RPMI7951 (cell line): ENCODE measurements at places on chromosomes 13 and 19.

GRCh38 chr19:15159251-15159650 lies 41.5 kb downstream of the NOTCH3 start:
- DNase-seq: peak; percentile 45

- DNase-seq: no peak
Measured at GRCh38 chr19:51125421-51126075, 842 bp downstream of the SIGLEC9 start.

DNA sequence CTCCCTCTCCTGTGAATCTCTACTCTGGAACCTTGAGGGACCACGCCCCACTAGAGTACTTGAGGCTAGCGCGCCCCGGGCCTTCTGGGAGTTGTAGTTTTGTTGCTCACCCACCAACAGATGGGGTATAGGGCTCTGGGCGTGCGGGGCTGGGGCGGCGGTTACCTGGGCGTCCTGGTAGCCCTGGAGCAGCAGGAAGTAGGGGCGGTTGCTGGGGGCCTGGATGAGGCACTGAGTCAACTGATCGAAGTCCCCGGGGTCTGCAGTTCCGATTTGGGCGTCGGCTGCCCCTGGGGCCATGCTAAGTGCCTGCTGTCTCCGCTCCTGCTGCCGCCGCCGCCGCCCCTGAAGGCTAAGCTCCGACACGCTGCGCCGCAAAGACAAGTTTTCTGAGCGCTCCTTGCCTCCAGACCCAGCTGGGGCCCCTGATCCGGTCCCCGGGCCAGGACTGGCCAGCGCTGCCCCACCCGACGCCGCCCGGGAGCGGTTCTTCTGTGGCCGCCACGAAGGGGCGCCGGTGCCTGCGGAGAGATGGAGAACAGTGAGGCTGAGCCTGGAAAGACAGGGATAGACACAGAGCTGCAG lies 5.3 kb downstream of the RASIP1 start:
- peak; percentile 76 for DNase-seq

DNA sequence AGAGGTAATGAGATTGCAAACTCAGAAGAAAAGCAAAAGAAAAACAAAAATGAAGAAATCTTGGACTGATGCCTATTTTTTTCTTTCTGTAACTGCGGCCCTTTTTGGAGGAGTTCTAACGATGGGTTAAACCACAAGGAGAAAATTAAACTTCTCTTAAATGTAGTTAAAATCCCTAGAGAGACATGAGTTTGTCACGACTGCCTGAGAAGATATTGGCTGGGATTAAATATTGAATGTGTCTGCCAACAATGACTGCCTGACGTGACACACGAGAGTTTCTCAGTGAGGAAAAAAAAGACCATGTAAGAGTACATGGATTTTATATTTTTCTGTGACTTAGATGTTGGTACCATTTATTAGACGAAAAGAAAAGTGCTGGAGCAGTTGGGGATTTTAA lies 1013.4 kb downstream of the PCDH9 start:
- no peak for DNase-seq

DNA sequence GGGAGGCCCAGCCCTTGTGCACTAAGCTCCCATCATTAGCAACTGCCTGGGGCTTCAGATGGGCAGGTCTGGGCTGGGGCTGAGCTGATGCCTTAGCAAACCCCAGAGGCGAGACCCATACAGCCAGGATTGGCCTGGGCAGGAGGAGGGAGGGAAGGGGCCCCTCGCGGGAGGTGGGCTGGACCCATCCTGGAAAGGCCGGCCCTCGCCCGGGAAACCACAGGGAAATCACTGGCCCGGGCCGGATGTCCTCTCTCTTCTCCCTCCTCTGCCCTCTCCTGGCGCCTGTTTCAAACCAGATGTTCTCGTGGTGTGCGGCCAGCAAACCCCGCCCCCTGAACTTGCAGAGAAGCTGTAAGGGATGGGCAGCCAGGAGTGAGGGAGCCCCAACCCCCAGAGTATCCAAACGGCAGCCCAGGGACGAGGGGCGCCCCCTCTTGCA lies 43.1 kb downstream of the TMEM255B start:
- peak; percentile 87 for DNase-seq

GRCh38 chr19:29662604-29663404 lies 2.5 kb upstream of the PLEKHF1 start:
- DNase-seq: peak; percentile 96

DNA sequence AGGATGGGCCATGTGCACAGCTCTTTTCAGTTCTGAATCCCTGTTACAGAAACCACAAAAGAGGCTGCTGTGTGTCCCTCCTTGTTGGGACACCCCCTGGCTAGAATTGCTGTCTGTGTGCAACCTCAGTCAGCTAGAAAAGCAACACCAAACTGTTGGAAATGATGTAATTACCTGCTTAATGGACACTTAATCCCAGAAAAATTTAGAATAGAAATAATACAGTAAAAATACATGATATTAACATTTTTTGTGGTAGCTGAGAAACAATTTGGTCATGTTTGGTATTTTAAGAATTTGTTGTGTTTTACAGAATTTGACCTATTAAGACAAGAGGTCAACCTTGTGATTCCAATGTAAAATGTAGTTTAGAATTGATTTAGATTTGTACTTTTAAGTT lies 46.8 kb downstream of the FAM124A start:
- DNase-seq: no peak

- no peak for DNase-seq
Measured at GRCh38 chr13:99862244-99862643, 109.3 kb downstream of the ZIC5 start.

DNA sequence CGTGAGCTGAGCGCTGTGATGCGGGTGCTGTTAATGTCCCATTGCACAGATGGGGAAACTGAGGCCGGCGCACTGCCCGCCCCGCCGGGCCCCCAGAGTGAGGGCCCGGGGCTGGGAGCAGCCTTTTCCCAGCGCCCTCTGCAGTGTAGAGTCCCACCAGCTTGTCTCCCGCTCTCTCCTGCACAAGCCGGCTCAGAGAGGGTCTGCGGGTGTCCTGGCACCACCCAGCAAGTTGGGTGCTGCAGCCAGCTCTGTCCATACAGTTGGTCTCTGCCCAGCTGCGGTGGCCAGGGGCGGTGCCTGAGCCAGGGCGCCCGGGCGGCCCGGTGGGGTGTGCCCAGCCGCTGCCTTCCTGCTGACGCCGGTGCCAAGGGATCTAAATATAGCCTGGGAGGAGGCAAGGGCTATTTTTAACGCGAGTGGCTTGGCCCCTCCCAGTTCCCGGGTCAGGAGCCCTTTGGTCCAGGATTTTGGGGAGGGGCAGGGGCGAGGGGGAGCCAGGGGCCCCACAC lies 19.3 kb downstream of the GADD45B start:
- DNase-seq: peak; percentile 82

GRCh38 chr19:28990522-28990921 lies 222.4 kb downstream of the UQCRFS1 start:
- no peak for DNase-seq
